Activated CD4-positive, alpha-beta T cell treated with anti-CD3 and anti-CD28 coated beads for 36 hours (primary cell): ENCODE measurements at places on chromosomes 1 and 21.

- peak; percentile 43 for DNase-seq
Observed at GRCh38 chr1:66300972-66301451, 232.9 kb upstream of the SGIP1 start.

GRCh38 chr1:219067350-219067712 is 106.3 kb upstream of the LYPLAL1 start:
- no peak for DNase-seq

GRCh38 chr21:33266050-33266788 is at the start of gene IL10RB:
TSS of gene IL10RB (plus strand) at chr21:33266367. CDS start at chr21:33266466, 99 bp downstream.
- DNase-seq: peak; percentile 84

DNA sequence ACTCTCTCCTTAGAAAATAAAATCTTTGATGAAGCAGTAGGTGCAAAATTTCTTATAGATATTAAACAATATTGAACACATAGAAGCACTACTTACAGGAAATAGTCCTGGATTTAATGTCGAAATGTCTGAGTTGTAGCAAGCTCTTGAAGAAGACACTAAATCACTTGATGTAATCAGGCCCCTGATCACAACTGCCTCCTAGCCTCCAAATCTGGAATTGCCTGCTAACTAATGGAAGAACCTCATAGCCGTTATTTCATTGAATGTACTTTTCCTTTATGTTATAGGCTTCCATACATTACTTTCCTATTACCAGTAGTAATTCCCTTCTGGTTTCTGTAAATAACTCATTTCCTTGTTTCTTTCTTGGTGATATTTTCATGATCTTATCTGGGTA is 675.7 kb upstream of the CHRM3 start:
- DNase-seq: no peak

- DNase-seq: no peak
Observed at GRCh38 chr1:31776516-31776915, 12.4 kb upstream of the ADGRB2 start.

- DNase-seq: no peak
Observed at GRCh38 chr1:70436622-70437251, 25.7 kb downstream of the CTH start.

DNA sequence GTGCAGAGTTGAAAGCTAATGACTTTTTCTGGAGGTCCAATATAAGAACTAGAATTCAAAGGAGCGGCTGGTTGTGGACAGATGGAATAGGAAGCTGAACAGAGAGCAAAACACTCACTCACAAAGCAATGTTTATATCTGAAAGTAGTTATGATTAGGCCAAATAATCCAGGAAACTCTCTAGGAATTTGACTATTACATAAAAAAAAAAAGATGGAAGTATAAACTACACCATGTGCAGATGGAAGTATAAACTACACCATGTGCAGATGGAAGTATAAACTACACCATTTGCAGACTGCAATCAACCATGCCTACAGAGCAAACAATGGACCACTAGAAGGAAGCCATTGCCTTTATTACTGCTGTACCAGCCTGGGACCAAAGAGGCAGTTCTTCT is 771.1 kb downstream of the BRINP3 start:
- no peak for DNase-seq

DNA sequence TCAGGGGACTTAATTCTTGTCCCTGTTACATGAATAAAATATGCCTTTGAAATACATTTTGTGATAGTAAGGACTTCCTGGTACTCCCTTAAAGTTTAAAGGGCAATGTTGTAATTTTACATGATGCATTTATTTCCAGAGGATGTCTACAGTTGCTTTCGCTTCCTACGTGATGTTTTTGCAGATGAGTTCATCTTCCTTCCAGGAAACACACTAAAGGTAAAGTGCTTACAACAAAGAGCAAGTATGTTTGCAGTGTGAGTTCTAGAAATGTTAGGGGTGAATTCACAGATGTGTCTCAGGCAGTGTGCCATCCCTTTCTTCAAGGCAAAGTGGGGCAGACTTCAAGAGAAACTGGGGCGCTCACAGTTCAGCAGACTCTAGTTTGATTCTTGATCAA is 31.2 kb downstream of the GNPAT start:
- no peak for DNase-seq

DNA sequence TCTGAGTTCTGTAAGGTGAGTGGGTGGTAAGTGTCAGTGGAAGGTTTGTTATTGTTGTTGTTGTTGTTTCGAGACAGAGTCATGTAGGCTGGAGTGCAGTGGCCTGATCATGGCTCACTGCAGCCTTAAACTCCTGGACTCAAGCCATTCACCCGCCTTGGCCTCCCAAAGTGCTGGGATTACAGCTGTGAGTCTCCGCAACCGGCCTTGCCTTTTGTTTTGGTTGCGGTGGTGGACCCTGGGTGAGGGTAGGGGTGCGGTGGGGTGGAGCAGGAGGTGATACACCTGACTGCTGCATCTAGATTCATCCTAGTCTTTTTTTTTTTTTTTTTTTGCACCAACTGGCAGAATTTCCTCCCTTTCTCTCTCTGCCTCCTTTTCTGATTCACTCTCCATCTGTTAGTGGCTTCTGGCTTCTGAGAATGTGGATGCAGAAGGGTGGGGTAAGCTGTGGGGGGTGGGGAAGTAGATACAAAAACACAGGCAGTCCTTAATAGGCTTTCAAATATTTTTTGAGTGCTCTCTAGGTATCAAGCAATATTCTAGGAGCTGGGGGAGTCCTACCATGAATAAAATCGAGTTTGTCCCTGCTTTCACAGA is 4.6 kb upstream of the GMEB1 start:
- DNase-seq: no peak

GRCh38 chr1:109788695-109789521 is 25.2 kb upstream of the EPS8L3 start:
- peak; percentile 7 for DNase-seq

GRCh38 chr1:198245379-198245778 is 88.6 kb downstream of the NEK7 start:
- DNase-seq: no peak

DNA sequence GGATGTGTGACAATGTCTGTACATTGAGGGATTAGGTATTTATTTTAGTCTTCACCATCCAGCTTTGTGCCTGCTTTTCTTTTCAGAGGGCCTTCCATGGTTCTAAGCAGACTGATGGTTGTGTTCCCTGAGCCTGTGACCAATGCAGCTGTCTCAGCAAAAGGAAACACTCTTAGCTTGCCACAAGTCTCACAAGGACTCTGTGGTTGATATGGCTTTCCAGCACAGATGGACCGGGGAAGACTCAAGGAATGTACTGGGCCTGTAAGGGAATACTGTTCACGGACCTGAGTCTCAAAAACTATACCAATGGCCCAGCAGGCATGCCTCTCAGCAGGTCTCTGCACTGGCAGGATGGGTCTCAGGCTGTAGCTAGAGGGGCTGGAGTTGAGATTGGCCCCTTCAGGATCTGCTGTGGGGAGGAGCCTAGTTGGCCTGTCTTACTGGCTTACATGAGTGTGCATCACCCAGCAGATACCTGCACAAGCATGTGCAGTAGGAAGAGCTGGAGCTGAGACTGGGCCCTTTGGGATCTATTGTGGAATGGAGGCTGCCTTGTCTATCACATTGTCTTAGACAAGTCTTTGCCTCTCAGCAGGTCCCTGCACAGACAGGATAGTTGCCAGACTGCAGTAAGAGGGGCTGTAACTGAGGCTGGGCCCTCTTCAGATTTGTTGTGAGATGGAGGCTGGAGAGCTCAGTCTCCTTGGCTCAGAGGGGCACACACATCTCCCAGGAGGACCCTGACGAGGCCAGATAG is 52.0 kb upstream of the PDC start:
- DNase-seq: no peak

GRCh38 chr1:14604414-14604813 is 5.9 kb downstream of the KAZN start:
- no peak for DNase-seq

DNA sequence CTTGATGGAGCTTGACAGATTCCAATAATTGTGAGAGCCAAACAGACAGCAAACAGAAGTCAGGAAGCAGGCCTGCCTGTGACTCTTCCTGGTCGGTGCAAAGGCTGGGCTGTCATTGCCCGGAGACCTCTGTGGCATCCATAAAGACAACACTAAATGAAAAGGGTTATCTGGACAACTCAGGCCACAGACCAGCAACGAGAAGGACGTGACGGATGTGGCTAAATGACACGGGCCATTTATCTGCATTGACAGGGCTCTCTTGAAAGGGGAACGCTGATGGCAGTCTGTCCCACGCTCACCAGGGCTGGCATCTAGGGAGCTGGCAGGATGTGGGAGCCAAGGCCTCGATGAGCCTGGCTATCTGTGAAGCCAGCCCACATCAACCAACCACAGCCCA is 35.0 kb downstream of the HMGB4 start:
- DNase-seq: no peak

DNA sequence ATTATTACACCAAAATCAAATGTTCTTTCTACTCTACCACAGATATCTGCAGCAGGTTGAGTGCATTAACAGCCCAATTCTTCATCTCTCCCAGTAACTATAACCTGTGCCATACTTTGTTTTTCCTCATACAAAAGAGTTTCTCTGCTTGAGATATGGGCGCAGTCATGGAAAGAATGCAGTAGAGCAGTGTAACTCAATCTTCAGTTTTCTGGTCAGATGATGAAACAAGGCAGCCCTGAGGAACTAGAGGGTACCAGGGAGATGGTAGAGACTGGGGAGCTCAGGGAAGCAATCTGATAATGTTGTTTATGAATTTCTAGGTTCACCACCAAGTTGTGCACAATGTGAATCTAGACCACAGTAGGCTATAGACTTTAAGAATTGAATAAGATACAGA is 39.6 kb downstream of the ASPM start:
- no peak for DNase-seq

- no peak for DNase-seq
Observed at GRCh38 chr1:213075725-213076124, 24.7 kb downstream of the RPS6KC1 start.

DNA sequence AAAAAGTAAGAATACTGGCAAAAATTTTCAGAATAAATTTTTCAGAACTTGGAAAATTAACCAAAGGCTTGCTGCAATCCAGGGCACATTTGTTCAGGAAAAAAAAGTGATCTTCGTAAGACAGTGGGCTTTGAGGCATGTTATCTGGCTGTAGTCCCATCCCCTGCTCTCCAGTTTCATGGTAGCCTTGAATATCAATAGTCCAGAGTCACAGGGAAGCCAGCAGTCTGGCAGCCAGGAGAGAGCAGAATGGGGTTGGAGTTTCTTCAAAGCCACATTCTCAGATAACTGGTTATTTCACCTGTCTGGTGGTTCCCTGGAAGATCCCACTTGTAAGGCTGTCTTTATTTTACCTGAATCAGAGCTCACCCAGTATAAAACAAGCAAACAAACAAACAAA is 669.3 kb downstream of the MATN1 start:
- DNase-seq: no peak

GRCh38 chr1:18549106-18549505 is 68.4 kb downstream of the KLHDC7A start:
- no peak for DNase-seq

- DNase-seq: no peak
Observed at GRCh38 chr1:98793136-98793535, 131.6 kb downstream of the SNX7 start.

GRCh38 chr1:93979718-93980319 is 70.6 kb upstream of the GCLM start:
- DNase-seq: no peak

- no peak for DNase-seq
Observed at GRCh38 chr1:12756768-12757413, 10.9 kb downstream of the CFAP107 start.

DNA sequence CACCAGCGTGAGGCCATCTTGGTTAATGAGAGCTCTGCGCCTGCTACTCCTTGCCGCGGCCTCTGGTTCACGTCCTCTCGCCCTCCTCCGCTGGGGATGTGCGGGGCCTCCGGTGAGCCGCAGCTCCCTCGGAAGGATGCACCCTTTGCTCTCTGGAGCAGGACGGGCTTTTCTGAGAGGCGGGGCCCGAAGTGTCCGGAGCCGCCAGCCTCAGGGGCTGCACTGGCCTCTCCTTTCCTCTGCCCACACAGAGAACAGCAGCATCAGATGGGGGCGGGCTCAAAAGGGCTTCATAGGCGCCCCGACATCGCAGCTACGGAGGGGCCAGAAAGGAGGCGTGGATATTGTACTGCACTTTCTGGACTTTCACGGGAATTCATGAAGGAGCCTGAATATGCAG is 284.7 kb downstream of the CAMTA1 start:
- DNase-seq: no peak

DNA sequence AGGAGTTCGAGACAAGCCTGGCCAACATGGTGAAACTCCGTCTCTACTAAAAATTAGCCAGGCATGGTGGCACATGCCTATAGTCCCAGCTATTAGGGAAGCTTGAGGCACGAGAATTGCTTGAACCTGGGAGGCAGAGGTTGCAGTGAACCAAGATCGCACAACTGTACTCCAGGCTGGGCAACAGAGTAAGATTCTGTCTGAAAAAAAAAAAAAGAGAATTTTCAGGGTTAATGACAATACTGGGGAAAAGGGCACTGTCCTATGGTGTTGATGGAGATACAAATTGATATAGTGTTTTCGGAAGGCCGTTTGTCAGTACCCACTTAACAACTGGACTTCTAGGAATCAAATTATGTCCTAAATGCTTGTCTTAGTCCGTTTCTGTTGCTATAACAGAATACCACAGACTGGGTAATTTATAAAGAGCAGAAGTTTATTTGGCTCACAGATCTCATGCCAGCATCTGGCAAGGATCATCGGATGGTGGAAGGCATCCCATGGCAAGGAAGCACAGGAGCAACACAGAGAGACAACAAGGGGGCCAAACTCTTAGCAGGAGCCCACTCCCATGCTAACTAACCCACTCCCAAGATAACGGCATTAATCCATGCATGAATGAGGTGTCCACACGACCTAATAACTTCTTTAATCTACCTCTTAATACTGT is 41.3 kb downstream of the ZBTB8A start:
- DNase-seq: no peak

- DNase-seq: no peak
Observed at GRCh38 chr1:92762355-92762754, 22.6 kb downstream of the EVI5 start.

DNA sequence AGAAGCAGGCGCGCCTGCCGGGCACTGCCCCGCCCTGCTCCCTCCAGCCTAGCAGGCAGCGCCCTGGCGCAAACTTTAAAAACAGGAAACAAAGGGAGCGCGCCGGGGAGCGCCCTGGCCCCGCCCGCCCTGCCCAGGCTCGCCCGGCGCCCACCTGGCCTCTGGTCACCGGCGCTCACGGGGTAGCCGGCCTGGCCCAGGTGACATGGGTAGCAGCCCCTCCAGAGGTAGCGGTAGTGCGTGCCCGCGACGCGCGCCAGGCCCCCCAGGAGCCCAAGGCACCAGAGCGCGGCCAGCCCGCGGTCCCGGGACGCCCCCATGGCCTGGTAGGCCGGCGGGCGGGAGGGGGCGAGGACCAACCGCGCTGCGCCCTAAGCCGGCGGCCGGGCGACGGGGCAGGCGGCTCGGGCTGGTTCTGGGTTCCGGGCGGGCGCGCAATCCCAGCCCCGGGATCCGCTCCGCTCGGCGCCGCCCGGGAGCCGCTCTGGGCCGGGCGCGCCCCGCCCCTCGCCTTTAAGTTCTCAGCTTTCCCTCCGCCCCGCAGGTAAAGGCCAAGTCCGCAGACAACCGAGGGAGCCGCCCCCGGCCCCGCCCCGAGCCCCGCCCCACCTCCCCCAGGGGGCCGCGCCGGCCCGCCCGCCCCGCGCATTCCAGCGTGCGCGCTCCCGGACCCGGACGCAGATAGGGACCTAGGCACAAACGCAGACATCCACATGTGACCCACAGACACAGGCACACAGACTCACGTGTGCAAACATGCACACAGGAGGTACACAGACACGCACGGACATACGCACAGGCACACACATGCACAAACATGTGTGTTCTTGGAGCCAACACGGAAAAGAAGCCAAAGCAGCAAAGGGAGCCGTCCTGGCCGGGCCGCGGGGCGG is 76.7 kb downstream of the ARHGEF16 start:
- peak; percentile 88 for DNase-seq

GRCh38 chr1:93471911-93472310 is 24.0 kb downstream of the FNBP1L start:
- no peak for DNase-seq
